ENCODE measurements at places on chromosomes 7 and 10.

DNA sequence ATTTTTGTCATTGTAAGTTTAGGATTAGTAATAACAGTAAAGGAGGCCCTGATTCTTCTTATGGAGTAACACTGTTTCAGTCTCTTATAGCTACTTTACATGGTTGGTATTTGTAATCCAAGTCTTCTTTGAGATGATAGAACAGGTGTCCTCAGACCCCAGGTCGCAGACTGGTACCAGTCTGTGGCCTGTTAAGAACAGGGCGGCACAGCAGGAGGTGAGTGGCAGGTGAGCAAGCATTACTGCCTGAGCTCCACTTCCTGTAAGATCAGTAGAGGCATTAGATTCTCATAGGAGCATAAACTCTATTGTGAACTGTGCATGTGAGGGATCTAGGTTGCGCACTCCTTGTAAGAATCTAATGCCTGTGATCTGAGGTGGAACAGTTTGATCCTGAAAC is 77.3 kb downstream of the STK31 start:
- no peak for DNase-seq

DNA sequence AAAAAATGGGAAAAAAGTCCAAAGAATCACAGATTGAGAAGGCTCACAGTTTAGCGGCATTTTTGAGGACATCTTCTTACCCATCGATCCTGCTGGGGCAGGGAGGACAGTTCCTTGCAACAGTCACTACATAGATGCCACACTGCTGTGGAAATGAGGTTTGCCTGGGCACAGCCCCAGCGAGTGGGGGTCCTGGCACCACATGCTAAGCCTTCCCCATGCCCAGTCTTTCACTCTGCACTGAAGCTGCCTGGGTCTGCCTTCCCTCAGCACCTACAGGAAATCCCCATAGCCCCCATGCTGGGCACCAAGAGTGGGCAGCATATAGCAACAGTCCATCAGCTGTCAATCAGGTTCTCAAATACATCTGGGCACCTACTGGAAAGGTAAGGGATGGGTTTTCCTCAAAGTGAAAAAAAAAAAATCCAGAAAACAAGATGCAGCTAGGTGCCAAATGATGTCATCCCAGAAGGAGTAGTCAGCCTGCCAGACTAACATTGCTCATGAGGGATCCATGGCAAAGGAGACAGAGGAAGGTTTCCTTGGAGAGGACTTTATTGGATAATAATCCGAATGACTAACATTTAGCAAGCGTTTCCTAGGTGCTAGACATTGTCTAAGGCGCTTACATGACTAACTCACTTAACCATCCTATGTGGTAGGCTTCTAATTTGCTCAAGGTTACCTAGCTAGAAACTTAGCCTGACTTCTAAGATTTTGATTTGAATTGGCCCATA is 125.7 kb upstream of the CXCL12 start:
- peak; percentile 16 for DNase-seq

GRCh38 chr7:30559611-30560010 is 35.1 kb upstream of the GARS1 start:
- peak; percentile 25 for DNase-seq

GRCh38 chr10:100008708-100009282 is 952 bp downstream of the DNMBP start:
- no peak for DNase-seq

DNA sequence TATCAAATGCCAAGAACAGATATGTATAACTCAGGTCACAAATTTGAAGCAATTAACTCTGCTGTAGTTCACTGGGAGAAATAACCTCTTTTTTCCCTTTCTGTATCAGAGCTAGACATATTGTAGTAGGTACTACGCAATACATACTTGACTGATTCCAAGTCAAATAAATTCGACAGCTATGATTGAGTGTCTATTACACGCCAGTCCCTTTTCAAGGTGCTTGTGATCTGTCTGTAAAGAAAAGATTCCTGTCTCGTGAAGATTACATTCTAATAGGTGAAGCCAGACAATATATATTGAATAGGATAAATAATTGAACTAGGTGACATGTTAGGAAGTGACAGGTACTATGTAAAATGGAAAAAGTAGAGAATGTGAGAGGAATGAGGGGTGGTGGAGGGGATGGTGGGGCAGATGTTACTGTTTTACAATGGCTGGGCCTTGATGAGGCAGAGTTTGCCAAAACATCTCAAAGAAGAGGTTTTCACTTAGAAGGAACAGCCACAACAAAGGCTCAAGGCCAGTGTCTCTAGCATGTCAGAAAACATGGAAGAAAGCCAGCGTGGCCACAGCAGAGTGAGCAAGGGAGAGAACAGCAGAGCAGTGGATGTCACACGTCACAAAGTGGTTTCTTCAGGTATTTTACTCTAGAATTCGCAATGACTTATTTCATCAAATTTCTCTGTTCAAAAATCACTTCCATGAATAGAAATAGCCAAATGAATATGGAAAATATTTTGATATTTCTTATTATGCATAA is 282.6 kb upstream of the CACNA2D1 start:
- DNase-seq: no peak

- DNase-seq: peak; percentile 90
These were observed 62.7 kb downstream of the ENTPD1 start for GRCh38 chr10:95818668-95819067.

GRCh38 chr7:69791739-69792138 is 193.5 kb downstream of the AUTS2 start:
- no peak for DNase-seq

- no peak for DNase-seq
These were observed 60.9 kb downstream of the CSGALNACT2 start for GRCh38 chr10:43199088-43199683.

DNA sequence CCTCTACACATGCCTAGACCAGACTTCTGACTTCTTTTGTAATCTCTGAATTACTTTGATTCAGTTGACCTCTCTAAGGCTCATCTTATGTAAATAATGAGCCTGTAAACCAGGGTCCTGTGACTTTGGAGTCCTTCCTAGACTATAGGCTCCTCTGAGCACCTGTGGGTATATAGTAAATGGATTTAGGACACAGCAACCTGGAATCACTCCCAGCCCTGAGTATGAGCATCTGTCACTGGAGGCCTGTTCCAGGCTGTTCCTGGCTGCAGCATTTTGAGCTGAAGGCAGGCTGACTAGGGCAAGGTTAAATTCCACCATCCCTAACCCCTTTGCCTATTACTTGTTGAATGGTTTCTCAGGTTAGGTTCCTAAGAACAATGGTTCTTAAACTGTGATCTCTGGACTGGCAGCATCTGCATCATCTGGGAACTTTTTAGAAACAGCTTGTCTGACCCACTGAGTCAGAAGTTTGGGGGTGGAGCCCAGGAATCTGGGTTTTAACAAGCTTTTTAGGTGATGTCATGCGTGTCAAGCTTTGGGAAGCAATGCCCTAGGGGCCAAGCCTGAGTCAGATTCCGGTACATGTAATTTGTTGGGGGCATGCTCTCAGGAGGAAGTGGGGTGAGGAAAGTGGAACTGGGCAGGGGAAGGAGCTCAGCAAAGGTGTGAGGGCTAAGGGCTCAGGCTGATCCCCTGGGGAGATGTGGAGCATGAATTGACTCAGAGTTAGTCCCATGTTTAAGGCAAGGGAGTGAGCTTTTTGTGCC is 28.2 kb downstream of the MINDY4 start:
- DNase-seq: no peak

- DNase-seq: no peak
These were observed 67.1 kb downstream of the TMEM130 start for GRCh38 chr7:98802781-98803110.

DNA sequence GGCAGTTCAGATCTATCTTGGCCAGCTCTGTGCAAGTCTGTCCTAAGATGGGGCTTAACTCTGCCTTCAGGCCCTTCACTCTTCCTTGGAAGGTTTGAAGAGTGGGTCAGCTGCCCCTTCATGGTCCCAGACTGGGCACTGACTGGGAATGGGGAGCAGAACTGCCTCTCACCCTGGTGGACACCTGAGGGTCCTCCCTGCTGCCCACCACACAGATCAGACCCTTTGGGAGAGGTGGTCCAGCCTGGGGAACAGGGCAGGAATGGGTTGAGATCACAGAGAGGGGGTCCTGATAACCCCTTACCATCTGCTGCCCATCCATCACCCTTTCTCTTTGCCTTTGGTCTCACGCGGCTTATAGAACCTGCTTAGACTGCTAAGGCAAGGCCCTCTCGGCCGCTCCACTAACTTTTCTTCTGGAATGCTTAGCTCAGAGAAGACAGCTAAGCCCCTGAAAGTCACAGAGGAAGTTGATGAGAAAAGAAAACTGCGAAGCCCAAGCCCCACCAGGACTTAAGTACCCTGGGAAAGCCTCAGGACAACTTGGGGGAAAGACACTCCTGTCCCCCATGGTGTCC is 402 bp upstream of the CDHR1 start:
- DNase-seq: no peak

- no peak for DNase-seq
These were observed 182.2 kb downstream of the PHF14 start for GRCh38 chr7:11155883-11156282.
